ENCODE measurements at places on chromosomes 2 and 18.
A peak's percentile ranks its signal among the peaks of the same experiment; 100 is the strongest.

DNA sequence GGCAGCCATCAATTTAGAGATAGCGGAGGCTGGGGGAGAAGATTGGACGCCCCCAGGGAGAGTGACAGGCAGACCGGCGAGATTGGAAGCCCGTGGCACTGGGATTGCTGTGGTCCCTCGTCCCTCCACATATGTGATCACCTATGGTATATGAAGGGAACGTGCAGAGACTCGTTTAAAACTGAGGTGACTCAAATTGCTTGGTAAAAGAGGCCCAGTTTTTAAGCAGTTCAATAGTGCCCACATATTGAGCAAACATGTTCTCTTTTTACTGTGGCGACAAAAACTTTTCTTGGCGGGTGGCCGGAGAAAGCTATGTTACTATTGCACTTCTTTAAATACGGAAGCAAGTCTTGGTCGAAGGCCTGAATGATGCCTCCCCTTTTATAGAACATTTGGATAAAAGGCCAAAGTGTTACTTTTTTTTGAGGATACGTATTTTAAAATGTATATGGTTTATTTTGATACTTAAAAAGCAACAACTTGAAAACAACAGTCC is 9.1 kb downstream of the B3GNT2 start:
- no peak for DNase-seq

DNA sequence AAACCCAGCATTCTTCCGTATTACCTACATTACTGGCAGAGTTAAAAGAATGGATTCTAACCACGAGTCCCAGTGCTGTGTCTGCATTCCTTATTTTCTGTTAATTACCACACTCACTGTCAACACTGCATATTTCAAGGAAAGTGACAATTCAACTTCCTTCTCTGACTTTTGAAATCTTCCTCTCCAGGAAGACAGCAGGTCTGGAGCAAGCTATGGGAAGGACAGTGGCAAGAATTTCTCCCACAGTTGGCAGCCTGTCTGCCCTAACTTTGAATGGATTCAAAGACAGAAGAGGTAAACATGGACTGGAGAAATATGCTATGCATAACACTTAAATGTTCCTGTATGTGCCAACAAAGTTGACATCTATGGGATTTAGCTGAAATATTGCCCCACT is 700.5 kb upstream of the CHAC2 start:
- no peak for DNase-seq

GRCh38 chr2:71934595-71935261 is 212.9 kb downstream of the CYP26B1 start:
- DNase-seq = peak; percentile 67

DNA sequence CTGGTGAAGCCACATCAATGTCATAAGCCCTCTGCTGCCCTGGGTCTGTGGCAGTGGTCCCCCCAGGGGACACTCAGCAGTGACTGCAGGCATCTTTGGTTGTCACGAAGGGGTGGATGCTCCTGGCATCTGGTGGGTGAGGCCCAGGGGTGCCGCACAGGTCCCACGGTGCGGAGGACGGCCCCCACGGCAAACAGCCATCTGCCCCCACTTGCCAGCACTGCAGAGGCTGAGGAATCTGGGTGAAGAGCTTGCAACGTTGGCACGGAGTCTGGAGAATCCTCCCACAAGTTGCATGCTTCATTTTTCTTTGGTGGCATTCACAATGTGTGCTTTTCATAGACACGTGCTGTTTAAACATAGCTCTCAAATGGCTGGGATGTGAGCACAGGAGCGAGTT is 105.1 kb upstream of the PXDN start:
- DNase-seq = no peak

DNA sequence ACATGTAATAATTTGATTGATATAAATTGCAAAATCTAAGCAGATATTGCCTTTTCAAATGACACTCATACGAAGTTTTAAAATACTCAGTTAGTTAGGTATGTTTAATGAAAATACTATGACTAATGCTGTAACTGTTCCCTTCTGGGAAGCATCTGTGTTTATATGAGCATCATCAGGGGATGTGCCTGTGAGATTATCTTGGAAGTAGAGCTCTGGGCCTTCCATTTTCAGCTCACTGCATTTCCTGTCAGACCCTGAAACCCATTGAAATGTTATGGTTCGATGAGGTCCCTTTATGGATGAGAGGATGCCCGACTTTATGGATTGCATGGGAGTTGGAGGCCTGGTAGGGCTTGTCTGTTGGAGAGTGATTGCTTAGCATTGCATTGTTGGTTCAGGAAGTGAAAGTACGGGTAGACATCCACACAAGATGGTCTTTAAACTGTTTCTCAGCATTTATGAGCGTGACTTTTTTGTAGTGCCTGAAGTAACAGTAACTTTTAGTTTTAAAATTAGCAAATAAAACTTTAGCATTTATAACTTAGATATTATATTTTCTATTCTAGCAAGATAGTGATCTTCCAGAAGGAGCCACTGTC is 28.7 kb downstream of the ELP2 start:
- peak; percentile 88 for DNase-seq

GRCh38 chr18:24063121-24063731 is 48.7 kb downstream of the TTC39C start:
- peak; percentile 70 for DNase-seq

DNA sequence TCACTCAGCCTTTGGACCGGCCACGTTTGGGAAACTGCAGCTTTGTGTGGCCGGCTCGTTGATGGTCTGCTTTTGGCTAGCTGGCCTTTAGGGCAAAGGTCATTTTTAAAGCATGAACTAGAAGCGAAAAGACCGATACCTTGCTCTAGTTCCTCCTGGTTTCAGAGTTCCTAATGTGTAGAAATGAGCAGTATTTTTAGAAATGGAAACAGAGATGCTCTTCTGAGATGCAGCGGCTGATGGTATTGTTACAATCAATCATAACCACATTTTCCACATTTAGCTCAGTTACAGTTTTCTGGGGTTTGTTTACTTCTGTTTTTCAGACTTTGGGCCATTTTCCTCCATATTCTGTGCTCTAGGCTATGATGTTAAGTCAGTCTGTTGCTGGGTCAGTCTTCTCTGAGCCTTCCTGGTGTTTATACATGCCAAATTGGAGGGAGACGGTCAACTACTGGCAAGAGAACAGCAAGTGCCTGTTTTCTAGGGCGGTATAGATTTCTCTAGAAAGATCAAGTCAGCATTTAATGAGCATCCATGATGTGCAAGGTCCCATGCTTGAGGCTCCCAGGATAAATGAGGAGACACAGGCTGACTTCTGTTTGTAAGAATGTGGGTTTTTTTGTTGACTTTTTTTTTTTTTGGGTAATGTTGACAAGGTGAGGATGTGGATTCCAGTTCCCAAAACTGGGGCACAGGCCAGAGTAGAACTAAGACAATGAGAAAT is 28.0 kb downstream of the RNF144A start:
- DNase-seq = no peak

GRCh38 chr18:1784113-1784512 is 787.2 kb downstream of the METTL4 start:
- no peak for DNase-seq

DNA sequence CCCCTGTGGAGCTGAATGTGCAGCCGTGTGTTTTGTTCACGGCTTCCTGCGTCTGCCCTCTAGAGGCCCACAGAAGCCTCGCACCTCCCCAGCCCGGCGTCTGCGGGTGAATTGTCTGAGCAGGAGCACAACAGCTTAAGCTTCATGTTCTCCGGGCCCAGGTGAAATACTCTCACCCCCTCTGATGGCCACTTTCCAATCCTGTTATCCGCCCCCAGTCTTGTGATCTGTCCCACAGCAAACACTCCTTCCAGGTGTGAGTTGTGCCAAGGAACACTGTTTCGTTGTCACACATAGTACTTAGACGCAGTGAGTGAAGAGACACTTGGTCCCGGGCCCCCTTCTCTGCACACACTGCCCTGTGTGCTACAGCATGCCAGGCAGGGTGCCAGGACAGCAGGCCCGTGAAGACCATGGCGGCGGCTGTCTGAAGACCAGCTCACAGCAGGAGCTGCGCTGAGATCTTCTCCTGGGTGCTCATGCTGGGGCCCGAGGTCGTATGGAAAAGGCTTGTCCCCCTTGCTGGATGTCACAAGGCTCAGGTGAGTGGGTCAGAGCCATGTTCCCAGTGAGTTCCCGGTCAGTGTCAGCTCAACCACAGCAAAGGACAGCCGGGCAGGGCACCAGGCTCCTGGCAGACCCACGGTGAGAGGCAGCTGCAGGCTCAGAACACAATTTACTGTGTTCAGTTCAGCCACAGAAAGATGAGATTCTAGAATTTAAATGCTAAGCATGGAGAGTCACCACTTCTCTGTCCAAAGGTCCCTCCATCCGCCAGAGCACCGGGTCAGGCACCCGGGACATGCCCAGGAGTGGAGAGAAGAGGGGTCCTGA is 6.8 kb upstream of the PXDN start:
- DNase-seq = peak; percentile 86

- peak; percentile 14 for DNase-seq
These were observed 312.3 kb upstream of the PIK3C3 start for GRCh38 chr18:41642756-41643155.

- DNase-seq = peak; percentile 47
These were observed 74.2 kb upstream of the STK17B start for GRCh38 chr2:196245378-196246140.

- no peak for DNase-seq
These were observed 27.0 kb downstream of the CDH2 start for GRCh38 chr18:28149810-28150420.

- peak; percentile 79 for DNase-seq
These were observed 55.6 kb downstream of the THADA start for GRCh38 chr2:43540021-43540779.

DNA sequence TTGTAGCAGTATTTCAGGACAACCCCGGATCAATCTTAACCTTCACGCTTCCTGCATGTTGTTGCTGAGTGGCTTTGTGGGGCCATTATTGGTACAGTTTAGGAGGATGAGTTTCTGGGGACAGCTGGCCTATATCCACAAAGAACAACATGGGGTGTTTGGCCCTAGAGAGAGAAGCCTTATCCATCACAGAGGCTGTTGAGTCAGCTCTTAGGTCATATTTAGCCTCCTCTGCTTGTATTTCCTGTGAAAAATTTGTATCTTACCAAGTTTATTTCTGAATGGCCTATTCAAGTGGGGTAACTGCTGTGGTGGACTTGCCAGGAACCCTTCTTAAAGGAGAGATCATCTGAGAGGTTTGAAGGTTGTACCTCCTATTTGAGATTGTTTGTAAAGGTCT is 77.6 kb downstream of the MAP4K4 start:
- DNase-seq = peak; percentile 42

- DNase-seq = no peak
These were observed 296.6 kb downstream of the LRRTM1 start for GRCh38 chr2:80007777-80008503.

DNA sequence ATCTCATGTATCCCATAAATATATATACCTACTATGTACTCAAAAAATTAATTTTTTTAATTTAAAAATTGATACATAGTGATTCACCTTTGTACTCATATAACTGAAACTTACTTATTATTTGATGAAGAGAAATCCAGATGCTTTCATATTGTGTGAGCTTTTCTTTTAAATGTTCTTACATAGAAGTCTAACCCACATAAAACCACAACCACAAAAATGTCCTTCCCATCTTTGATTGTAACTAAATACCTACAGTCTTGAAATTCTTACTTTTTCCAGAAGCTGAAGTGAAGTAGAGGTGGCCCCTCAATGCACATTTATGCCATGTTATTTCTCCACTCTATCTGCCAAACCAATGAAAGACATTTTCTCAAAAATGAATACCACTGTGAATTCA is 117.9 kb upstream of the COL5A2 start:
- DNase-seq = peak; percentile 72

DNA sequence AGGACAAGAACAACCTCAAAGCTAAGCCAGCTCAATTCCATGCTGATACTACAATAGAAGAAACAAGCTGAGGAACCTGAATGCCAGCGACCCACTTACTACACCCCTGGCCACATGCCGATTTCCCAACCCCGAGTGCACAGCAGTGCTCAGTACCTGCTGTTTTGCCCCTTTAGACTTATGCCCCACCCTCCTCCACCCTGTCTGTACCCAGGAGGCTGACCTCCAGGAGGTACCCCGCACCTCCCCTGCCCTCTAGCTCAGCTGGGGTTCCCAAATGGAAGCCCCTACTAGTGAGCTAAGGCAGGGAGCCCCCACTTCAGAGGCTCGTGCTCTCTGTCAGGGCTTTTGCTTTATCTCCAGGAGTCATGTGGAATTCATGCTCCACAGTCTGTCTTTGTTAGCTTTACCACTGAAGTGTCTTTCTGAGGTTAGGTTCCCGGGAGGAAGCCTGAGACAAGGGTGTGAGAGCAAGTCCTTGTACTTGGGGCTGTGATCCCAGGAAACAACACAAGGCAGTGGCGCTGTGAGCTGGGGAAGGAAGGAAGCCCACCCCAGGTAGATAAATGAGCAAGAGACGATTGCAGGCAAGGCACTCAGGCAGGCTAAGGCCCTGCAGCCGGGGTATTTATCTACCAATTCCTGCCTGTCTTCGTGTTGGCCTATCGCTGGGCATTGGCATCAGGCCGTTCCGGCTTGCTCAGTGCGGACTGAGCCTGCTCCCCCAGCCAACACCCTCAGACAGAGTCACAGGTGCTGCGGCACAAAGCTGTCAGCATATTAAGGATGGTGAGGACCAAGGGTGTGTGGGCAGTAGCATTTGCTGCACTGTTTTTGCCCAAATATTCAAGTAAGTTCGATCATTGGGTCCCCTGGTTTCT is 220.5 kb downstream of the CYP26B1 start:
- DNase-seq = no peak

DNA sequence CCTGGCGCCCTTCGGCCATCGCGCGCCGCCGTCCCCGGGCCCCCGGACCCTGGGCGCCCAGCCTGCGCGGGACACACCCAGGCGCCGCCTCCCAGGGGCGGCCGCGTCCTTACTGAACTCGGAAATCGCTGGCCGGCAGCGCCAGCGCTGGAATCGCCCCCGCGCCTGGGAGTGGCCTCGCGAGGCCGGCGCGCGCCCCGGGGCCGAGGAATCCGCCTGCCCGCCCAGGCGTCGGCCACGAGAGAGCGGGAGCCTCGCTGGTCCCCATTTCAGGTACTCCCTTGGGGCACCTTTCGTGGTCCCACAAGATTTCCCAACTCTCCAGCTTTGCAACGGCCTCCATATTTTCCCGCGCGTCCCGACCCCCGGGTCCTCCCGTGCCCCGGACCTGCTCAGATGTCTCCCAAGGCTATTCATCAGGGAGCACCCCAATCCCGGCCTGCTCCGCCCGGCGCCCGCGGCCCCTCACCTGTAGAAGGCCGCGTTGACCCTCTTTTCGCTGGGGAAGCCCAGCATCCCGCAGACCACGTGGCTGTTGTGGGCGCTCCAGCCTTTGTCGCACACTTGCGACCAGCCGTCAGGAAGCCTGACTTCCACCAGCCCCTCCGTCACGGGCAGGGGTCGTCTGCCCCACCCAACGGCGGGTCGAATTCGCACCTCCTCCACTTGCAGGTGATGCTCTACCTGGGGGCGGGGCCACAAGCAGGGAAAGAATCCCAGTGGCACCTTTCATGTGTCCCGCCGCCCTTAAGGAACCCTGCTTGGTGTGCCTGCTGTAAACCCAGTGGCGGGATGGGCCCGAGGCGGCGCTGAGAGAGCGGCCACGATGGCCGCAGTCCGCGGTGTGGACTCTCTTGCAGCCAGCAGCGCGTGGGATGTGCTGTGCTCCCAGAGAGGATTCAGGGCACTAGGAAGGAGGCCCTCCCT is 4.6 kb downstream of the LOXL3 start:
- peak; percentile 70 for DNase-seq
